ENCODE measurements at places on chromosomes 2 and 18.

GRCh38 chr2:23497063-23497462 lies 112.1 kb downstream of the KLHL29 start:
- peak; percentile 64 for DNase-seq

- DNase-seq, result peak; percentile 48
Observed at GRCh38 chr2:64214281-64215115, 70.3 kb upstream of the PELI1 start.

- DNase-seq, result no peak
Observed at GRCh38 chr2:30656079-30656478, 151.2 kb downstream of the CAPN13 start.

GRCh38 chr2:55585451-55586080 lies 31.9 kb downstream of the PPP4R3B start:
- DNase-seq, result no peak

GRCh38 chr2:26946841-26947784 lies 23.3 kb upstream of the MAPRE3 start:
- DNase-seq, result no peak

DNA sequence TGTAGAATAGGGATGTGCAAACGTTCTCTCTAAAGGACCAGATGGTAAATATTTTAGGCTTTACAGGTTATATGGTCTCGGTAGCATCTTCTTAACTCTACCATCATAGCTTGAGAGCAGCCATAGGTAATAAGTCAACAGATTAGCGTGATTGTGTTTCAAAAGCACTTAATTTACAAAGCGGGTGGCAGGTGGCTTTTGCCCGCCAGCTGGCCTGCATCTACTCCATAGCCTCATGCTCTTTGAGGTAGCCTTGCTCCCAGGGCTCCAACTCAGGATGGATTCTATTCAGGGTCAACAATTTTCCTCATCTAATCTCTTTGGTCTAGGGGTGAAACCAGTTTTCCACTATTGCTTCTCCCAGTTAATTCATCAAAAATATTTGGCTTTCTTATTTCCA lies 5.0 kb upstream of the ATP9B start:
- no peak for DNase-seq

GRCh38 chr18:44887227-44887631 lies 206.5 kb downstream of the SETBP1 start:
- peak; percentile 69 for DNase-seq

DNA sequence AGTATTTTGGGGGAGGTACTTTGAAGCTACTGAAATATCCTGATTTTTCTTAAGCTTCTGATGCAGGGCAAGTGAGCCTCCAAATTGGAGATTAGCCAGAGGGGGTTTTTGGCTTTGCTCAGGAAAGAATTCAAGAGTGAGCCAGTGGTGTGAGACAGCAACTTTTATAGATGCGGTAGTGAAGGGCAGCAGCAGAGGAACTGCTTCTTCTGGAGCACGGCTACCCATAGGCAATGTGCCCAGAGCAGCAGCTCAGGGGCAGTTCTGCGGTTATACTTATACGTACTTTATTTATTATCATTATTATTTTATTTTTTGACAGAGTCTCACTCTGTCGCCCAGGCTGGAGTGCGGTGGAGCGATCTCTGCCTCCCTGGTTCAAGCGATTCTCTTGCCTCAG lies 19.8 kb upstream of the NT5DC4 start:
- no peak for DNase-seq

DNA sequence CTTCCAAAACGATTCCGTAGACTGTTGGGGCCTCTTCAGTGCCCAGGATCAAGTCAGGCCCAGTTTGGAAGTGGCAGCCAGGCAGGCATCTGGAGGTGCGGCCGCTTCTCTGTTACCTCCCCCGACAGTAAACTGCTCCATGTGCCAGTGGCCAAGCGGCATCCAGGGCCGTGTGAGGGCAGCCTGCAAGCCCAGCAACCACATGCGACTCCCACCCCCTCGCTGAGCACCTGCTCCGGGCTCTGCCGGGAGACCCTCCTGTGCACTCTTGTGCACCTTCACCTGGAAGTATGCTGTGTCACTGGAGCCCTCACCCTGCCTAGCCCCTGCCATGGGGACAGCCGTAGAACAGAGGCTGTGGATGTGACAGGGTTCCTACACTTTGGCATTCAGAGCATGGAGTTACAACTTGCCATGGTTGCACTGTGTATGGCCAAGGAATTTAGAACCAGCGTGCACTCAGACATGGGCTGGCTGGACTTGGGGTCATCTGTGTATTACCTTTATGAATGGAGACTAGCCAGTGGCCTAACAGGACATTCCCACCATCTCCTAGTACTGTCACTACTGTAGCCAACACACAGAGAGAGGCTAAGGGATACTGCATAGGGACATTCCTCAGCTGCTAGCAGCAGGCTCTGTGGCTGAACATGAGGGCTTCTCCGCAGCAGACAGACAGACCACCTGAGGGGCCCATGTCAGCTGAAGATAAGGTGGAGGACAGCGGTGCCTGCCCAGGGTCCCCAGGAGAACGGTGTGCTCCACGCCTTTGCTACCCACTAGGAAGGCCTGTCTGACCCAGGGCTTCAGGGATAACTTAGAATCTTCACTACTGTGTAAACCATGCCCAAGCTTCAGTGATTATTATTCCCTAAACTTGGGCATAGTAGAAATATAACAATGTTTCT lies 25.0 kb upstream of the FAHD2A start:
- no peak for DNase-seq

DNA sequence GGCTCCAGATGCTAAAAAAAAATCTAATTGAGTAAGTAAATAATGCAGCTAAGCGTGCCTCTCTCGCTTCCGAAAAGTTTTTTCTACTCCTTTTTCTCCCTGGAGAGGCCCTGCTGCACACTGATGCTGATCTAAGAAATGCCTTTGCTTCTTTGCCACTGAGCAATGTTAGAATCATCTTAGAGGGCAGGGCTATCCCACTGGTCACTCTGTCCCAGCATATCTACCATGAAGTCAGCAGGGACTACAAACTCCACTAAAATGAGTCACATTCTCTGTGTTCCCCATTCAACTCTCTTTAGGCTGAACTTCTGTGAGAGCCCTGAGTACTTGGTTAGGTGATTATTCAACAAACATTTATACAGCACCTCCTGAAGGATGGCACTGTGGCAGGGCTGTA lies 127.6 kb upstream of the LYPD1 start:
- DNase-seq, result no peak

- DNase-seq, result no peak
Observed at GRCh38 chr2:67717692-67718091, 320.6 kb downstream of the ETAA1 start.

DNA sequence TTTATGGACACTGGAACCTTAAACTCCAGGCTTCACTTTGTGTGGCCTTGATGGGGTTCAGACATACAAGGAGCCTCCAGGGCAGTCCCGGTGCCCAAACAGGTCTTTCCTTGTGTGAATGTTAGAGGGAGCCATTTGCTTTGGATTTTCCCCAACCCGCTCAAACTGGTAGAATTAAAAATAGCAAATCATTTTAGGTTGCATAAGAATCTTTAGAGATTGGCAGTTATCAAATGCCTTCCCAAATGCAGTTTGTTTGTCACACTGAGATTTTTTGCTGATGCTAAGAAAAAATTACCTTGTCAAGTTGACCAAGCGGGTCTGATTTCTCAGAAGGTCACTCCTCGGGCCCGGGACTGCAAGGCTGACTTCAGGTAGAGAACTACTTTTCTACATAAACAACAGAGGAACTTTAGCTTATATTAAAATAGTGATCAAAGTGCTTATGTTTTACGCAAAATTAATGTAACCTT lies 36.4 kb downstream of the ATP6V1C2 start:
- DNase-seq, result no peak

- no peak for DNase-seq
Observed at GRCh38 chr2:224392545-224392944, 9.4 kb downstream of the FAM124B start.

DNA sequence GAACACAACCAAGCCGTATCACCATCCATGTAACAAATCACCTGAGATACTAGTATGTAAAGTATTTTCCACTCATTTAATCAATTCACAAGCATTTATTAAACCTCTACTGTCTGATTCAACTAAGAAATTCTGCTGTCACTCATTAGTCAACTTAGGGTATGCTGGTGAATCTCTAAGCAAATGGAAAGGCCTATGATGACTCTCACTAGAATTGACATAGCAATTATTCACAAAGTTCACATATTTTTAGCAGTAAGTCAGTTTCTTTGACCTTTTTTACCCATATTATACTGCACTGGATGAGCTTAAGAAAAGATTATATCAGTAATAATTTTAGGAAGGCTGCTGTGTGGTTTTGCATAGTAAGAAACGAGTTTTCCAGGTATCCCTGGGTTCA lies 130.1 kb downstream of the SLC8A1 start:
- DNase-seq, result no peak

GRCh38 chr18:51559198-51559901 lies 361.9 kb upstream of the MEX3C start:
- DNase-seq, result no peak

GRCh38 chr2:6955511-6956136 lies 38.4 kb downstream of the RNF144A start:
- no peak for DNase-seq

- no peak for DNase-seq
Observed at GRCh38 chr18:79629249-79629558, 50.4 kb upstream of the CTDP1 start.

GRCh38 chr2:109549016-109549590 lies 64.7 kb downstream of the SEPTIN10 start:
- no peak for DNase-seq

DNA sequence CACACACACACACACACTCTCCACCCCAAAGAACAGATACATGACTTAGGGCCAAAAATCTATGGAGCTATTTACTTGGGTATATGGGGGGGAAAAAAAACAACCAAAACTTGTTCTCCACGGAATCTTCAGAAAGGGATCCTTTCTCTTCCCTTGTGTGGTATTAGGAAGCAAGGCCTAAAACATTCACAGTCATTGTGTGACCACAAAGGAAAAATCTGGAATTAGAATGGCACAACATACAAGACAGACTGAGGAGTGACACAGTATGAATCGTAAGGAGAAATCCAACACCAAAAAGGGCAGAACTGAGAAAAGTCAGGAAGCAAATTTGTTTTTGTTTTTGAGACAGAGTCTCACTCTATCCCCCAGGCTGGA lies 70.3 kb downstream of the ASXL2 start:
- no peak for DNase-seq

GRCh38 chr2:98012561-98012991 lies 16.8 kb upstream of the TMEM131 start:
- DNase-seq, result peak; percentile 73

DNA sequence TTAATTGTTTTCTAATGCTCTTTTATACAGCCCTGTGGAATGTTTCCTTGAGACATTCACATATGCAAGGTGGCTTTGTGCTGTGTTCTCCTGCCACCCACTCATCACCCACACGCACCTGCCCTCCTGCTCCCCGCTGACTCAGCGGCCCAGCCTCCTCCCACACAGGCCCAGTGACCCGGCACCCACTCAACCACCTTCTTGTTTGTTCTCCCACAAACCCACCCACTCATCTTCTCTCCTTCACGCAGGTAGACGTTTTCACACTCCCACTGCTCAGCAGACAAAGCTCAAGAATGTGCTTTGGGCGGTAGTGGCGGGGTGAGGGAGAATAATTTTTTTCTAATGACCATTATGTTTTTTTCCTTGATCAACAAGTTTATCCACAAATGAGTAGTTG lies 28.6 kb upstream of the NEMP2 start:
- DNase-seq, result peak; percentile 33

DNA sequence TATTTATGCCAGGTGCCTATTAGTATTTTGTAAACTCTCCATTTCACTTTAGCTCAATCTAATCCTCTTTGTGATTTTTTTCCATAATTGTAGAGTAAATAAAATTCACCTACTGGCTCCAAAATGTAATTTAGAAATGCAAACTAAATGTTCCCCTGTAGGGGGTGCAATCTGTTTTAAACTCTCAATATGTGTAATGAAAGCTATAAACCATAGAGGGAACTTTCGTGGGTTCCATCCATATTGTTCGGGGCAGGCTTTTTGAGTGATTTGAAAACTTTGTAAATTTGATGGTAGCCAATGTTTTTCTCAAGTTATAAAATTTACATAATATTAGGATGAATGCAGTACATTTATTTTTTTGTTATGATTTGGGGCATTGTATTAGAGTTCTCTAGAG lies 49.4 kb downstream of the TSPYL6 start:
- DNase-seq, result no peak

GRCh38 chr2:134628453-134628852 lies 90.3 kb downstream of the TMEM163 start:
- no peak for DNase-seq

DNA sequence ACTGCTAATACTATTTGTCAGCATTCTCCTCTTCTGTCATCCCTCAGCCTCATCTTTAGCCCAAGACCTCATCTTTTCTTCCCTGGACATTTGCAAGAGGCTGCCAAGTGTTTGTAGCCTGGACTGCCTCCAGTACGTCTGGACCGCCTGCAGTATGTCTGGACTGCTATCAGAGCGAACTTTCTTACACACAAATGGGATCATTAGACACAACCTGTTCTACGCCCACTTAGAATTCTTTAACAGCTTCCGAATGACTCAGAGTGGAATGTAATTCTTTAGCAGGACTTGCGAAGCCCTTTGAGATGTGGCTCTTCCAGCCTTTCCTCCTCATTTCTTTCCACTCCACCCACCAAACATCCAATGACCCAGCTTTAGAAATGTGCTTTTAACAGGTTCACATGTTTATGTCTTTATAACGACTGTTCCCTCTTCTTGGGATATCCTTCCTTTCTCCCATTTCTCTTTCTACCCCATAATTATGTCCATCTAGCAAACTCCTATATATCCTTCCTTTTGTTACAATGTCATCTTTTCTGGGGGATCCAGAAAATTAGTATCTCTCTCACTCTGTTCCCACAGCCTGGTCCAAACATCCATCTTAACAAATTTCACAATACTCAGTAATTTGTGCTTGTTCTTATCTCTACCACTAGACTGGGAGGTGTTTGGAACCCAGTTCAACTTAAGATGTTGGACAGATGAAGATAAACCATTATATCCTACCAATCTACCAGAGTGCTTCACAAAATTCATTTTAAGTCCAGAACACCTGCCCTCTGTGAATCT lies 171.3 kb upstream of the PGAP1 start:
- DNase-seq, result no peak

DNA sequence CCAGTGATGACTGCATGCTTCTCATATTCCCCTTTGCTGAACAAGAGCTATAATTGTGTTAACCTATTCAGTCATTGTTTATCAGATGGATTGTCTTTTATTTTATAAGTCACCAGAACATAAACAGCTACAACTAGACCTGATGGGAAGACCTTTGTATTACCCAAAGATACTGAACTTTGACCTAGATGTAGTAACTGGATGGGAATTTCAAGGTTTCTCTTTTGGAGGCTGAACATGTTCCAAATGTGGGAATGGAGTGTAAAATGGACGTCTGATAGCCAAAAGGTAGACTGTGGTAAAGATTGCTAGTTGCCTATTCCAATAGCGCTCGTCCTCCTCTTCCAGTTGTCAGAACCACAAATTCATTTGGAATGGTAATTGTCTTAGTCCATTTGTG lies 56.4 kb upstream of the ST3GAL5 start:
- no peak for DNase-seq

DNA sequence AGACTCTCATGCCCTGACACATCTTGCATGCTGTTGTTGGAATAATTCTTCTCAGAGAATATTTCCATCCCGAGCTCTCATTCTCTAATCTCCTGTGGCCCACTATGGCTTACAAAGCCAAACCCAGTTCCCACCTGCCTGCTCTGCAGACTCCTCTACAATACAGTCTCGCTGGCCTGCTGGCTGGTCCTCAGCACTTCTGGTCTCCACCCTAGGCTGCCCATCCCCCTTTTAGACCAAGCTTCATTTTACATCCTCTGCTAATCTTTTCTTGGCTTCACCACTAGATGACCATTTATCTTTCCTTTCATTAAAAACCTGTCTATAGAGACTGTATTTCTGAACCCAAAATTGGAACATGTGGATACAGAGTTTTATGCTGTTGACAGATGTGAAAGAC lies 42.5 kb upstream of the YPEL5 start:
- no peak for DNase-seq
